ENCODE measurements at places on chromosomes 2 and 18.

DNA sequence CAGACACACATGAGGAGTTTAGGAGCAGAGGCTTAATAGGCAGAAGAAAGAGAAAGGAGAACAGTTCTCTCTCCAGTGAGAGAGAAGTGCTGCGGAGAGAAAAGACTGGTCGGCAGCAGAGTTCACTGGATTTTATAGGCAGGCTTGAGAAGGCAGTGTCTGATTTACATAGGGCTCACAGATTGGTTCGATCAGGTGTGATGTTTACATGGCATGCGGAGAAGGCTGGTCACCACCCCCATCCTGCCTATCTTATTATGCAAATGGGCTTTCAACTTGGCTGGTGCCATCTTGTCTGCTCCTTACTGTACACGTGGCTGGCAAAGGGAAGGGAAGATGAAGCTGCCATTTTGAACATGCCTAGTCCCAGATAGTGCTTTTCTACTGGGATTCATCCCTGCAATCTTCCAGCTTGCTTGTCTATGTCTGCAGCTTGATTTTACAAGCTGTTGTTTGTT, 113.4 kb downstream of the AP1S3 start:
- DNase-seq, result no peak

GRCh38 chr2:212392043-212392442, 146.6 kb downstream of the ERBB4 start:
- no peak for DNase-seq

GRCh38 chr2:28507796-28508764, 12.2 kb downstream of the PLB1 start:
- peak; percentile 68 for DNase-seq

DNA sequence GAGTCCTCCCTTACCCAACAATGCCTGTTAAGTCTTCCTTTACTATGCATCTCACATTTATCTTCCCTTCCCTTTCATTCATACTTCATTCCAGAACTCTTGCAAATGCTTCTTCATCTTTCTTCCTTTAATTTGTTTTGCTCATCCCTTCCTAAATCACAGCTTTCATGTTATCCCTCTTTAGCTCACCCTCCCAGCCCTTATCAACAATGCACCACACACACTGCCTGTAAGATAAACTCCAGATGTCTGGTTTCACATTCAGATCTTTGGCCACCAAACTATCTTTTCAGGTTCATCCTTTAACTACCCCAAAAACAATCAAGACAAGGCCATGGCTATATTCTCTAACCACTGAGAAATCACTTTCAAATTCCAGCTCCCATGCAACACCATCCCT, 3.4 kb downstream of the CCDC93 start:
- DNase-seq, result no peak

- DNase-seq, result no peak
Observed at GRCh38 chr2:166411473-166412230, 35.9 kb upstream of the SCN9A start.

DNA sequence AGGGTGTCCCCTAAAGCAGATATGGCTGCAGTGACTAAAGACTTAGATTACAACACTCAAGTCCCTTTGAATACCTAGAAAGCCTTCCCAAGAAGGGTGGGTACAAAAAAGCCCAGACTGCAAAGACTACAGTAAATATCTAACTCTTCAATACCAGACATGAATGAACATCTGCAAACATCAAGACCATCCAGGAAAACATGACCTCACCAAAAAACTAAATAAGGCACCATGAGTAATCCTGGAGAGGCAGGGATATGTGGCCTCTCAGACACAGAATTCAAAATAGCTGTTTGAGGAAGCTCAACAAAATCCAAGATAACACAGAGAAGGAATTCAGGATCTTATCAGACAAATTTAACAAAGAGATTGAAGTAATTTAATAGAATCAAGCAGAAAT, 138.2 kb upstream of the OTOS start:
- DNase-seq, result no peak

- DNase-seq, result no peak
Observed at GRCh38 chr2:146806364-146807005, 1038.3 kb upstream of the ACVR2A start.

DNA sequence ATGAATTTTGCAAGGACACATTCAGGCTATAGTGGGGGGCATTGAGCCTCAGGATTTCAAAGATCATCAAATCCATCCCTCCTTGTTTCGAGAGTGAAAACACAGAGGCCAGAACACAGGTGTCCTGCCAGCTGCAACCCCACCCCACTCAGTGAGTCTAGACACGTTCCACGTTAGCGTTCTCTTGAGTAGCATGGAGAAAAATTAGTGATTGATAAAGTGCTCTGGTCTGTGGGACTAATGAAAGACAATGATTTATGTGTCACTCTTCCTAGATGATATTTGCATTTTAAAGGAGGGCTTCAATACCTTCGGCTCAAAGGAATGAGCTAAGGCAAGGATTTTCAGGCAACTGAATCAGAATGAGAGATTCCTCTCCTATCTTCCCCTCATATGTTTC, 43.8 kb downstream of the SLC4A3 start:
- no peak for DNase-seq

GRCh38 chr2:85419009-85419675, 628 bp downstream of the SH2D6 start:
- DNase-seq, result no peak

GRCh38 chr2:235520787-235521186, 26.9 kb downstream of the AGAP1 start:
- DNase-seq, result no peak

DNA sequence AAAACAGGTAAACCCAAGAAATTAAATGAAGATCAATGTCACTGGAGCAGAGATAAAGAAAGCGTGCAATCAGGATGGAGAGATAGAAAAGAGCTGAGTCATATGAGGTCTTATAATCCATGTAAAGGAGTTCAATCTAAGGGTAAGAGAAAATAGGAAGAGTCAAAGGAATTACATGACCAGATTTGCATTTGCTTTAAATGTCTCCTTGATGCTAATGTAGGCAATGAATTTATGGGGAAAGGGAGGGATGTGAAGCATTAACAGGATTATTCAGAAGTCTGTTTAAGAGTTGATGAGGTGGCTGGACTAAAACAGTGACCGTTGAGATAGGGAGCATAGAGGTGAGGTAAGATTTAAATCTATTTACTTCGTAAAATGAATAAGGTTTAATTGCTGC, 623.1 kb downstream of the MBD2 start:
- DNase-seq, result no peak

DNA sequence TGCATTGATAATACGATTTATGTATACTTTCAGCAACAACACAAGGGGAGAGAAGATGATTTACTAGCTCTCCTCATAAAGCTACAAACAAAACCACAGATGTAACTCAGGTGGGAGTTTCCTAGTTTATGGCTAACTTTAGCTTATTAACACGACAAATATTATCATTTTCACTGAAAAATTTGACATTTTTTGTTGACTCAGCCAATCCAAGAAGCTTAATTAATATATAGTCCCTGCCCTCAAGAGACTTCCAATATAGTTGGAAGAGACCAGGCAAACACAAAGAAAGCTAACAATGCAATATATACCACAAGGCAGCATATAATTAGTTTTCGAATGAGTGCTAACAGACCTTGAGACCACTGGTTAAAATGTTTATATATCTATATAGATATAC, 775 bp downstream of the WDR12 start:
- no peak for DNase-seq

DNA sequence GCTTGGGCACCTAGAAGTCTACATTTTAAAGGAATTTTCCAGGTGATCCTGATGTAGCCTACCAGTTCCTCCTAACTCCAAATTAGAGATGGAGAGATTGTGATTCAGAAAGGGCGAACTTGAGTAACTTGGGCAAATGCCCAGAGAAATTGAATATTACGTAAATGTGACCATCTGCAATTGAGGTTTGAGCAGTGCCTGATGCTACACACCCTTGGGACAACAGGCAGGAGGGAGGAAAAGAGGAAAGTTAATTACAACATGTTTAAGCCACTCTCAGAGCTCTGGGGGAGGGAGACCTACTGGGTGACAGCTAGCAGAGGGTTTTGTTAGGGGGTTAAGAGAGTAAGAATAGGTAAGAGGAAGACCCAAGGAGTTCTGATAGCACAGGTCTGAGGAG, 208.9 kb downstream of the LPIN1 start:
- DNase-seq, result no peak

- DNase-seq, result no peak
Observed at GRCh38 chr2:122357998-122358397, 602.5 kb downstream of the TSN start.

DNA sequence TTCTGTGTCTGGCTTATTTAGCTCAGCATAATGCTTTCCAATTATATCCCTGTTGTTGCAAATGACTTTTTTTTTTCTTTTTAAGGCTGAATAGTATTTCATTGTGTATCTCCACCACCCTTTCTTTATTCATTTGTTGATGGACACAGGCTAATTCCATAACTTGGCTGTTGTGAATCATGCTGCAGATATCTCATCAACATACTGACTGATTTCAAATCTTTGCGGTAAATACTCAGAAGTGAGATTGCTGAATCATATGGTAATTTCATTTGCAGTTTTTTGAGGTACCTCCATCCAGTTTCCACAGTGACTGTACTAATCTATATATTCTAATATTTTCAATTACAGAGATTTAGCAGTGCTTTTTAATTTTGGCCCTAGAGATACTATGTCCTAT, 266.2 kb downstream of the TMX3 start:
- DNase-seq, result no peak

DNA sequence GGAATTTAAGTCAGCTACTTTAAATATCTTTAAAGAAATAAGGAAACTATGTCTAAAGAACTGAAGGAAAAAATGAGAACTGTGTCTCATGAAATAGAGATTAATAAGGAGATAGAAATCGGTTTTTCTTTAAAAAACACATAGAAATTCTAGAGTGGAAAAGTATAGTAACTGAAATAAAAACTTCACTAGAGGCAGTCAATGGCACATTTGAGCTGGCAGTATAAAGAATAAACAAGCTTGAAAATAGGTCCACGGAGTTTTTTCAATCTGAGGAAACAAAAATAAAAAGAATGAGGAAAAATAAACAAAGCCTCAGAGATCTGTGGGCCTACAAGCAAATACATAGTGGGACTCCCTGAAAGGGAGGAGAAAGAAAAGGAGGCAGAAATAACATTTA, 127.5 kb downstream of the TWIST2 start:
- DNase-seq, result no peak

GRCh38 chr2:43540021-43540779, 55.6 kb downstream of the THADA start:
- no peak for DNase-seq

DNA sequence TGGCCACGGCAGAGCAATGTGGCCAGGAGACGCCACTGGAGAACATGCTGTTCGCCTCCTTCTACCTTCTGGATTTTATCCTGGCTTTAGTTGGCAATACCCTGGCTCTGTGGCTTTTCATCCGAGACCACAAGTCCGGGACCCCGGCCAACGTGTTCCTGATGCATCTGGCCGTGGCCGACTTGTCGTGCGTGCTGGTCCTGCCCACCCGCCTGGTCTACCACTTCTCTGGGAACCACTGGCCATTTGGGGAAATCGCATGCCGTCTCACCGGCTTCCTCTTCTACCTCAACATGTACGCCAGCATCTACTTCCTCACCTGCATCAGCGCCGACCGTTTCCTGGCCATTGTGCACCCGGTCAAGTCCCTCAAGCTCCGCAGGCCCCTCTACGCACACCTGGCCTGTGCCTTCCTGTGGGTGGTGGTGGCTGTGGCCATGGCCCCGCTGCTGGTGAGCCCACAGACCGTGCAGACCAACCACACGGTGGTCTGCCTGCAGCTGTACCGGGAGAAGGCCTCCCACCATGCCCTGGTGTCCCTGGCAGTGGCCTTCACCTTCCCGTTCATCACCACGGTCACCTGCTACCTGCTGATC, 4.9 kb downstream of the GPR17 start:
- DNase-seq, result no peak

- DNase-seq, result no peak
Observed at GRCh38 chr2:221779614-221780067, 207.5 kb upstream of the EPHA4 start.

GRCh38 chr18:79944746-79945117, 6.7 kb downstream of the SLC66A2 start:
- DNase-seq, result peak; percentile 55

- no peak for DNase-seq
Observed at GRCh38 chr2:168757223-168757622, 45.2 kb upstream of the NOSTRIN start.

DNA sequence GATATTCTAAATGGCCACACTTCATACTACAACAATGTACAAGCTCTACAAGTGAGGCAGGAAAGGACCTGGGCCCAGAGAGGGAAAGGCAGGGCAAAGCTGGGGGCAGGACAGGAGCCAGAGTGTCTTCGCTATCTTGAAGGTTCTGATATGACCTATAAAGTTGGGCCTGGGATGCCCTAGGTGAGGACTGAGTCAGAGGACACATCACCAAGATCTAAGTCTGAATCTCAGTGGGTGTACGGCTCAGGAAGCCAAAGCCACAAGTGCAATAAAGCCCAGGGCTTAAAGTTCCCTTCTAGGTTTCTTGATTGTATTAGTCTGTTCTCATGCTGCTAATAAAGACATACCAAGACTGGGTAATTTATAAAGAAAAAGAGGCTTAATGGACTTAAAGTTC, 219.1 kb downstream of the ALK start:
- no peak for DNase-seq

DNA sequence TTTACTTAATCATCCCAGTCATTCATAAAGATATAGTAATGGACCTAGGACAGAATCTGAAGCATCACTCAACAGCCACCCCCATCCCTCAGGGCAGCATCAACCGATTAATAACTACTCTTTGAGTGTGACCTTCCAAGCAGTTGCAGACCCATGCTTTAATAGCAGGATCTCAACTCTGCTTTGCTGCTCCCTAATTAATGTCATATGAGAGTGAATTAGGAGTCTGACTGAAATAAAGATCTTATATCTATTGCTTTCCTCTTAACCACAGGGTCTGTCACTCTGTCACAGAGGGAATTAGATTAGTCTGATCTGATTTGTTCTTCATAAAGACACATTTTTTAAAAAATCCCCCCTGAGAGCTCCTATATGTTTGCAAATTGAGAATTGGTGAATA, 46.1 kb upstream of the LRP1B start:
- no peak for DNase-seq

GRCh38 chr2:866009-866680, 84.5 kb upstream of the SNTG2 start:
- DNase-seq, result peak; percentile 42
